ENCODE measurements at places on chromosomes 12 and 14.
A peak's percentile ranks its signal among the peaks of the same experiment; 100 is the strongest.

DNA sequence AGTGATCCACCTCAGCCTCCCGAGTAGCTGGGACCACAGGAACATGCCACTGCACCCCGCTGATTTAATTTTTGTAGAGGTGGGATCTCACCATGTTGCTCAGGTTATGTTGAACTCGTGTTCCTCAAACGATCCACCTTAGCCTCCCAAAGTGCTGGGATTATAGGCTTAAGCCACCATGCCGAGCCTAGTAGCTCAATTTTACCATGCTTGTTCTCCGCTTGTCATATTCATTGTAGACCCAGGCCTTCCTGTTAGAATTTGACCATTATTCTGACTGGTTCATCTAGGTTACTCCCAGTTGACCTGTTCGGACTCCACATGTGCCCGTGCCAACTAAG lies 24.7 kb downstream of the TMBIM6 start:
- peaks cover 9% of the 10 kb centered on the region for H3K36me3 ChIP-seq
- H3K4me1 ChIP-seq: no peaks in the 10 kb centered on the region
- no peak overlapping the region for H3K4me3 ChIP-seq
- H3K27me3 ChIP-seq: peaks cover 12% of the 10 kb centered on the region
- DNase-seq: no peak
- H3K27ac ChIP-seq: peak overlapping the region; percentile 64

DNA sequence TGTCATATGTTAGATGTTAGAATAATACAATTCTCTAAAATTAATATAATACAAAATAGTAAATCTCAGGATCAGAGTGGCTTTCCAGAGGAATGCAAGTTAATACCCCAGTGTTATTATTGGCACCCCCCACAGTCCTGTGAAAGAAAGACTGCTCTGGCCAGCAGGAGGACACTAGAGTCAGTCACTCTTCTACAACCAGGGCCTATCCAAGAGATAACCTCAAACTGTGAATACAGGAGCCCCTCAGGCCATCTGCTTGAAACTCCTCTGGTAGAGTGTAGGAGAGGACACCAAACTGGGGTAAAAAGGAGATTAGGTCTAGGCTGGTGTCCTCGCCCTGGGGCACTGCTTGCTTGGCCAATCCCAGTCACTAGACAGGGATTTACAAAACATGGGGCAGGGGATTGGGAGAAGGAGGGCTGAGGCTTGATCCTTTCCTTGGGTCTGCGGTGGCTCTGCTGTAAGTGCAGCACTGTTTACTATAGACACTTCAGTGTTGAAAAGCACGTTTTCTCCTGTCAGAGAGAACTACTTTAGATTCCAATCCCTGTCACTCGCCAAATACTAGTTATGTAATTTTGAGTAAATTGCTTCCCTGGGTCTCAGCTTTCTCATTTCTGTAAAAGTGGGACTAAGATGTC lies 44.5 kb upstream of the PTPRR start:
- H3K4me3 ChIP-seq: no peak overlapping the region
- no peak overlapping the region for H3K27ac ChIP-seq
- DNase-seq: no peak
- H3K27me3 ChIP-seq: peaks cover 3% of the 10 kb centered on the region
- no peaks in the 10 kb centered on the region for H3K36me3 ChIP-seq

GRCh38 chr14:75331471-75331870 lies 52.8 kb downstream of the FOS start:
- no peaks in the 10 kb centered on the region for H3K36me3 ChIP-seq
- no peak for DNase-seq
- peaks cover 6% of the 10 kb centered on the region for H3K4me1 ChIP-seq
- no peak overlapping the region for H3K27ac ChIP-seq

DNA sequence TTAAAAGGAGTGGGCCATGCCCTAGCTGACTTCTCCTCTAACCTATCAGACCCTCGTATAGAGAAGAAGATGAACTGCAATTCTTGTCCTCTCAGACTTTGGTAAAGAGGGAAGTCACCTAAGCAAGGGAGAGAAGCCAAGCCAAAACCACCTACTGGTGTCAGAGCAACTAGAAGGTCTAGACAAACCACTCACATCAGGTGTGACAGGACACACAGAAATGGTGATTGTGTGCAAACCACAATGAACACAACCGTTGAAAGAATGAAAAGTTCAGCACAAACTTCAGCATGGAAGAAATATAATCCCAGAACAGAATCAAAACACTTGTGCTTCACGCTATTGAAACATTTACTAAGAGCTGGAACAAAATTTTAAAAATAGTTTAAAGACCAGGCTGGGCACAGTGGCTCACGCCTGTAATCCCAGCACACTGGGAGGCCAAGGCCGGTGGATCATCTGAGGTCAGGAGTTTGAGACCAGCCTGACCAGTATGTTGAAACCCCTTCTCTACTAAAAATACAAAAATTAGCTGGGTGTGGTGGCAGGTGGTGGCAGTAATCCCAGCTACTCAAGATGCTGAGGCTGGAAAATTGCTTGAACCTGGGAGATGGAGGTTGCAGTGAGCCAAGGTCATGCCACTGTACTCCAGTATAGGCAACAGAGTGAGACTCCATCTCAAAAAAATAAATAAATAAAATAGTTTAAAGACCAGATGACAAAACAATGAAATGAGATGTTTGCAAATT lies 56.2 kb upstream of the NTF3 start:
- H3K27ac ChIP-seq: no peak overlapping the region
- no peak for DNase-seq
- no peak overlapping the region for H3K4me3 ChIP-seq
- H3K4me1 ChIP-seq: peaks cover 5% of the 10 kb centered on the region

Measured in glutamatergic neuron (in vitro differentiated cells).